ENCODE measurements at places on chromosomes 12 and 14.

DNA sequence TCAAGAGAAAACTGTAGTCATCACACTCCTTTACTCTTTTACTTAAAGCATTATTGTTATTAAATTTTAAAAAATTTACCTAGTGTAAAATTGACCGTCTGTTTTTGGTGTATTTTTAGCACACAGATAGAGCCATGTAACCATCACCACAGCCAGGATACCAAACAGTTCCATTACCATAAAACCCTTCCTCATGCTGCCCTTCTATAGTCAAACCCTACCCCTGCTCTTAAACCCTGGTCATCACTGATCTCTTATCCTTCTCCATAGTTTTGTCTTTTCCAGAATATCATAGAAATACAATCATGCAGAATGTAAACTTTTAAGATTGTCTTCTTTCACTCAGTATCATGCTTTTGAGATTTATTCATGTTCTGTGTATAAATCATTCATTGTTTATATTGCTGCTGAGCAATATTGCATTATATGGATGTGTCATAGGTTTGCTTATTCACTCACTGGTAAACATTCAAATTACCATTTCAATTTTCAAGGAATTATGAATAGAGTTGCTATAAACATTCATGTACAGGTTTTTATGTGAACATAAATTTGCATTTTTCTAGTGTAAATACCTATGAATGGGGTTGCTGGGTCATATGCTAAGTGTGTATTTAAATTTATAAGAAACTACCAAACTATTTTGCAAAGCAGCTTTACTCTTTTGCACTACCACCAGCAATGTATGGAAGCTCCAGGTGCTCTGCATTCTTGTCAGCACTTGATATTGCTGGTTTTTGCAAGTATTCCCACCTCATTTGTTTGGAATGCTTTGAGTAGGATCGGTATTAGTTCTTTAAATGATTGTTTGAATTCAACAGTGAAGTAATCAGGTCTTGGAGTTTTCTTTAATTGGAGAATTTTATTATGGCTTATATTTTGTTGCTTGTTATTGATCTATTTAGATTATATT lies 125.5 kb downstream of the LMNTD1 start:
- no peak for DNase-seq

DNA sequence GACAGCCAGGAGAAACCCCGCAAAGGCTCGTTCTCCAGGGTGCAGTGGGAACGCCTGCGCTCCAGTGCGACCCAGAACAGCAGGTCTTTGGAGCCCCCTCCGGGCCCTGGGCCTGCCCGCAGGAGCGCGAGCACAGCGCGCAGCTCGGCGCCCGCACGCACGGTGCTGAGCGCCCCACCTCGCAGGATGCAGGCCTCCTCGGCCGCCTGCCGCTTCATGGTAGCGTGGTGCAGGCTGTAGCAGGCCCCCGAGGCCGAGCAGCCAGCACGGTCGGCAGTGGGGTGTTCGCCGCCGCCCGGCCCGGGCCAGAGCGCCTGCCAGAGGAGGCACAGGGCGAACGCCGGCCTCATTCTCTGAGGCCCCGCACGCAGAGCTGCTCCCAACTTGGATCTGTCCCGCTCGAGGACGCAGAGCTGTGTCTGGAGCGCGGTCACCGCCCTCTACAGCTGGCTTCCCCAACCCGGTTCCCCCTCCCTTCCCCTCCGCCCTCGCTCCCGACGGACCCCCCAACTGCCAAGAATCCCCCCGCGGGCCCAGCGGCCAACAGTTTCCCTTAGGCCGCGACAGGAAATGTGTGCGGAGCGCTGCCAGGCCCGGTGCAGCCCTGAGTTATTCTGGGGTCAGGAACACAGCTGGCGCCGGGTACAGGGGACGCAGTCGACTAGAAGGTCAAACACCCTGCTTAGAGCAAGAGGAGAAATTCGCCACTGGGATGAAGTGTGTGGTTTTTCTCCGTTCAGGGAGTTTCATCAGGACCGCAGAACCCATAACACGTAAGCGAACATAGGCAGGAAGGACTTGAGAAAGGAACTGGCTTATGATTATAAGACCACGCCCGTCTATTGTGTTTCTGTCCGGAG lies at the start of gene CLEC14A:
Gene CLEC14A, minus strand, starts transcription at position 421 of the 860 bp plus-strand sequence. Its CDS starts 71 bp downstream, at position 350.
- no peak for DNase-seq

DNA sequence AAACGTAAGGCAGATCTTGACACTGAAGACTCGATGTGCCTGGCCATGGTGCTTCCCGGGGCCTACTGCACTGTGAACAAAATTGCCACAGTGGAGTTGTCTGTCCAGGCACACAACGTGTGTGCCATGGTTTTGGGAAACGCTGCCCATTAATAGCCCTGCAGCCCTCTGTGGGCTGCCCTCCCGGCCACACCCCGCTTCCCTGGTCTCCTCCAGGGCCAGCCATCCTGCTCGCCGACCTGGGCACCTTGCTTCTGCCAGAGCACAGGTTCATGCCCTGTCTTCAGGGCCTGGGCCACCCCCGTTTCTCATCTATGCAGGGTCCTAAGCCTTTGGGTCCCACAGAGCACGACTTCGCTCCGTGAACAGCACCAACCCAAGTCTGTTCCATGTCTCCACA lies 18.9 kb downstream of the MEG3 start:
- no peak for DNase-seq

DNA sequence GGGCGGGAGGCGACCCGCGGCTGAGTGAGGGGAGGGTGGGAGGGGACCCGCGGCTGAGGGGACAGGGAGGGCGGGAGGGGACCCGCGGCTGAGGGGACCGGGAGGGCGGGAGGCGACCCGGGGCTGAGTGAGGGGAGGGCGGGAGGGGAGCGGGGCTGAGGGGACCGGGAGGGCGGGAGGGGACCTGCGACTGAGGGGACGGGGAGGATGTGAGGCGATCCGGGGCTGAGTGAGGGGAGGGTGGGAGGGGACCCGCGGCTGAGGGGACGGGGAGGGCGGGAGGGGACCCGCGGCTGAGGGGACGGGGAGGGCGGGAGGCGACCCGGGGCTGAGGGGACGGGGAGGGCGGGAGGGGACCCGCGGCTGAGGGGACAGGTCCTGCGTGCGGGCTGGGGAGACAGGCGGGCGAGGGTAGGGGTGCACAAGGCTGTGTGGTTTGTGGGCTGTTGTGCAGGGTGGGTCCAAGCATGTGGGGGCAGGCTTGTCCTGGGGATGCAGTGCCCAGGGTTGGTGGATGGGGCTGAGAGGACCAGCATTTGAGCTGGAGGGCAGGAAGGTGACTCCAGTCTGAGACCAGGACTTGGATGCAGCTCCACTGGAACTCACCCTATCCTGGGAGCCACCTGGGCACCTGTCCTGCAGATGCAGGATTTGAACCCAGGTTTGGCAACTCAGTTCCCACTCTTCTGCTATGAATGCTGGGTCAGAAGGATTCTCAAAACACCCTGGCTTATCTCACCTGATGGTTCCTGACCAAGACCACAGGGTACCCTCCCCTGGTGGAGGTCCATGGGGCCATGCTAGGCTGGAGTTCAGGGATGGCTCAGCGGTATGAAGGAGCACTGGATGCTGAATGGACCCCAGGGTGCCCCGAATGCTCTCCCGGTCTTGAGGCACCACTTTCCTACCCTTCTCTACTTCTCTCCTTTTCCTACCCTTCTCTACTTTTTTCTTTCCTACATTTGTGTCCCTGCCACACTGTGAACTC lies 9.4 kb downstream of the PLD4 start:
- DNase-seq = no peak

- DNase-seq = no peak
These were observed 199.3 kb downstream of the ITPR2 start for GRCh38 chr12:26633591-26634210.

DNA sequence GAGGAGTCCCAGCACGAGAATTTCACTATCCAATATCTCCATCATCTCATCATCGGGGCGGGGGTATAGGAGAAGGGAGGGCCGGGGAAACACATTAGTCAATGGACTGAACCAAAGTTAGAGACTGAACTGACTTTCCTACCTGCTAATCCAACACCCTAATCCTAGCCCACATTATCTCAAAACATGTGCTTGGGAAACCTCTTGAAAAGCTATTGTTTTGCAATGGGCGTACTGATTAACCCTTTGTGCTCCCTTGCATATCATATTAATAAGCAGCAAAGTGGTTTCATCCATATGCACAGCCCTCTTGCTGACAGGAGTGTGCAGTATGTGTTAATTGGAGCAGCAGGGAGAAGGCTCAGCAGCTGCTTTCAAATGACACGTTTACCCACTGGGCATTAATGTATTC lies 125.7 kb upstream of the GRIP1 start:
- DNase-seq = no peak

DNA sequence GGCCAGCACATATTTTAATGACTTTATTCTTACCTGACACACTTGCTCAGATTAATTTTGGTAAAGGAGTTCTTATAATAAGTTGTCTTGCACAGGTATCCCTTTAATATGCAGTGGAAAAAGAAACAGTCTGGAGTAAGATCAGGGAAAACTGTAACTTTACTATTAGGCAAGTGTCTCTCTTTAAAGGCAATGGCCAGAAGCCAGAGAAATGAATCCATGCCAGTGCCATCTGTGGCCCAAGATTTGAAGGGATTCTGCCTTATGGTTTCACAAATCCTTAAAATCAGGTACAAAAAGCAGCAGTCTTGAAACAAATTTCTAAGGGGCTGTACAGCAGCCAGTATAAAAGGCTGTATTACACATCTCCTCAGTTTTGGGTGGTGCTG lies 22.4 kb downstream of the NFYB start:
- DNase-seq = no peak

- no peak for DNase-seq
These were observed 78.3 kb downstream of the GSC start for GRCh38 chr14:94691660-94692034.

DNA sequence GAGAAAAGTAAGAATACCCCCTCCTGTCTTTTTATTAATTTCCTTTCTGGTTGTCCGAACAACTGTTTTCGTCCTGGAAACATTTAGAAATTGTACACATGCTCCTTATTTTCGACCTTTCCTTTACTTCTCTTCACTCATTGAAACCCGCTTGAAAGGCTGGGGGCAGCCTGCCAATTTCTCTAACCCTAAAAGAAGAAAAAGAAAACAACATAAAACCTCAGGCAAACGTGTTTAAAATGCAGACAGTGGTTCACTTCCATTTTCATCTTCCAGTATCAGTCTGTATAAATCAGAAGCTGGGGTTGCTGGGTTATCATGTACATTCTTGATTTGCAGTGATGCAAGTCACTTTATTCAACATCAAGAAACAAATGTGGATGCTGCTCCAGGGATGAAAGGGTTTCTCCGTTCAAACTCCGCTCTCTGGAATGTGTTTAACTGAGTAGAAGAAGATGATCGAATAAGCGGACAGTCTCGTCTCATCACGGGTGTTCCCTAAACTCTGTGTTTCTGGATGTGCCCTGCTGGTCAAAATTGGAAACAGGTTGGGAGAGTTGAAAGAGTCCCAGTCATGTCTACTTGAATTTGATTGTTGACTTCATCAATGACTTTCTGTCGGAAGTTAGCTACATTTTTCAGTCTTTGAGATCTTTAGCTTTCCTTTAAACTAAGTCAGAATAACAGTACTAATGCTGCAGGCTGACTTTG lies 1042.2 kb downstream of the BCL11B start:
- no peak for DNase-seq

- no peak for DNase-seq
These were observed 18.2 kb downstream of the PDE6H start for GRCh38 chr12:14991069-14991468.

GRCh38 chr14:36935976-36936678 lies 236.3 kb downstream of the SLC25A21 start:
- no peak for DNase-seq

DNA sequence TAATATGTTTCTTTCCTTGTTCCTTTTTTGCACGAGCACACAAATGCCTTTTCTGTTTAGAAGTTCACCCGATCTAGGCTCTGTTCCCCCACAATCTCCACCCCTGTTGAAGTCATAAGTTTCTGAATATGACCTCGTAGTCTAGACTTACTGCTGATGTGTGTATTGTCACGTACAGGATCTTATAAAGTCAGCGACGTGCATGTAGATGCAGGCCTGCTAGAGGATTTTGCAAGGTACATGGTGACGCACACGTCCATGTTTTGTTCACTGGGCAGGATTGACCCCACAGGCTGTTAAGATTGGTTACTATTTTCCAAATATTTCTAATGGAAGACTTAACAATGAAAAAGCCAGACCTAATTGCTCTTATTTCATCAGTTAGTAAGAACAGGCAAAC lies 46.2 kb upstream of the CCDC91 start:
- DNase-seq = no peak

DNA sequence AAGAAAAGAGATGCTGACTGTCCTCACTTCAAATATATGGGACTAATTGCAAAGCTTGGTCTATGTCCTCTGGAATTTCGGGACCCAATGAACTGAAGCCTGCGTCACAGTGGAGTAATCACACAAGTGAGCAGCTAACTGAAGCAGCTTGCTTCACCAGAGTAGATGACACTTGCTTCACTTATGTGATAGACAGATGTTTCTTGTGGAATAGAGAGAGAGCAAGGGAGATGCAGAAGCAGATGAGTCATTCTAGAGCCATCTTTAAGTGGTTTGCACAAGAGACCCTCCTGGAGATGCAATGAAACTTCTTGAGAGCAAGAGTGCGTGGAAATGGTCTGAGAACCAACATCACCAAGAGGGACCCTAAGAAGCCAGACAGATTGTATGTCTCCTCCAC lies 1537.1 kb upstream of the FLRT2 start:
- no peak for DNase-seq

- DNase-seq = no peak
These were observed 138.5 kb downstream of the MGAT4C start for GRCh38 chr12:86117711-86118110.

GRCh38 chr12:128458301-128458974 lies 191.5 kb downstream of the TMEM132C start:
- DNase-seq = no peak

GRCh38 chr12:130872179-130873096 lies 572 bp downstream of the RAN start:
- peak; percentile 80 for DNase-seq

GRCh38 chr14:31837031-31837430 lies 240.1 kb upstream of the ARHGAP5 start:
- no peak for DNase-seq

- DNase-seq = no peak
These were observed 9.5 kb downstream of the TRAF3 start for GRCh38 chr14:102786768-102787167.

GRCh38 chr12:20696181-20696905 lies 1.2 kb downstream of the SLCO1C1 start:
- DNase-seq = no peak

- DNase-seq = no peak
These were observed 11.3 kb downstream of the PPFIBP1 start for GRCh38 chr12:27535318-27535717.

All from bone marrow (tissue), 2 donors.